ENCODE measurements at places on chromosomes 6 and 20. TPM values are rescaled to one million over a fixed set of nuclear protein-coding genes. Genes with fewer than 3 reads are reported as not detected.

- DNase-seq = no peak
Measured at GRCh38 chr20:34544109-34544796, 14.3 kb upstream of the MAP1LC3A start.

DNA sequence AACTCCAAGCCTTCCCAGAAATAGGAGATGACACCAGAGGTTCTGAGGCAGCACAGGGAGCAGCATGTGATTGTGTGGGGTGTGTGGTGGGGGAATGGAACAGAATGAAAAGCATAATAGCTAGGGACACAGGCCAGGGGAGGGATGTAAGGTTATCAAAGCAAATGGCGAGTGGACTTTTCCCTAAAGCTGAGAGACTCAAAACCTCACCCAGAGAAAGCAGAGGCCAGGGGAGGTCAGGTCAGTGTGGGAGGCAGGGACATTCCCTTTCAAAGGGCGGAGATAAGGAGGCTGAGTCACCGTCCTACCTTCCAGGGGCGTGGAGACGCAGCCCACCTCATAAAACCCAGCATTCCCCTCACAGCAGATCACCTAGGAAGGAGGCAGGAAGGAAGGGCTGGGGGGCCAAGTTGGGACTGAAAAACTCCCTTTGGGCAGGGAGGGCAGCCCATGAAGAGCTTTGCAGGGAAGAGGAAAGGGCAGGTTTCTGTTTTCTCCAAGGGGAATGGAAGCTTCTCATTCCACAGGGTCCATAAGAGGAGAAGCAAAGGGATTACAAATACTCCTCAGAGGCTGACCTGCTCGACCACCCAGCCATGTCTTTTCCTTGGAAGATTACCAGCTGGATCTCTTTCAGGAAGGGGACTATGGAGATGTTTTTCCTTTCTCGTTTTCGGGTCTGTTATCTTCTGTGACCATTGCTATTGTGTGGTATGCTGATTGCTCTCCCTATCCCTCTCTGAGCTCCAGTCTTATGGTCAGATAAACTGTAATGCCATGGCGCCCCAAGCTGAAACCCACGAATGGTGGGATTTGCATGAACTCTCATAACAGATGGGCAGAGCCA lies 9.6 kb upstream of the LY6G5C start:
- DNase-seq = no peak

- no peak for DNase-seq
Measured at GRCh38 chr6:165617528-165617927, 45.5 kb downstream of the PDE10A start.

DNA sequence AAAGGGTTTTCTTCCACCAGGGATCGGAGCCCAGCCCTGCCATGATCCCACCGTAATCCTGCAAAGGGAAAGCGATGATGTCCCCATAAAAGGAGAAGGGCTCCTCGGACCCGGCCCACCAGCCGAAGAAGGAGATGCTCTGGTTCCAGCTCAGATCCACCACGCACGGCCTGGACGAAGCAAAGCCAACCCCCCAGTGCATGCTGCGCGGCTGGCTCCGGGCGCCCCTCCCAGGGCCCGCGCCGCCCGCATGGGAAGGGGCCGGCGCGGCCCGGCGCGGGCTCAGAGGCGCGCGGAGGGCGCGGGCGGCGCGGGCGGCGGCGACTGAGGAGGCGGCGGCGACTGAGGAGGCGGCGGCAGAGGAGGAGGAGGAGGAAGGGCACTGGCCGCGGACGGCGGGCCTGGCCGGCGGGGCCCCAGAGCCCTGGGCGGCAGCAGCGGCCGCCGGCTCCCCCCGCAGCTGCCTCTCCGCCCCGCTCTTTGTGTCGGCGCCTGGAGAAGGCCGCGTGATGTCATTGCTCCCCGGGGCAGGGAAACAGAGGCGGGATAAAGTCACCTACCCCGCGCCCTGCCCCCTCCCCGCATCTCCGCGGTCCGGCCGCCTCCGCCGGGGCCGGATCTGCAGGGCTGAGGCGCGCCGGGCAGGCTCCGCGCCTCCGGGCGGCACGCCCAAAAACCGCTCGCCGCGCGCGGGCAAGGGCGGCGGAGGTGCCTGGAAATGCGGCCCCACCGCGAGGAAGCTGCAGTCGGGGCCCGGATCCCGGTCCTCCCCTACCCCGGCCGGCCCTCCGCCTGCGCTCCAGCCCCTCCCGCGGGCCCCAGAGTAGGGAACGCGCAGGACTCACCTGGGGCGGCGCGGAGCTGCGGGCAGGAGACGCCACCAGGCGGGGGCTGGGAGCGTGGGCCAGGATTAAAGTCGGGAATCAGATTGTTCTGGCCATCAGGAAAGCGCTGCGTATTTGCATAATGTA lies at the start of gene FAXC:
Gene FAXC, minus strand, starts transcription at position 504 of the 971 bp plus-strand sequence. Its CDS starts 302 bp downstream, at position 202.
- DNase-seq = no peak

- no peak for DNase-seq
Measured at GRCh38 chr6:27242589-27243265, 4.8 kb upstream of the PRSS16 start.

The HSPA1L gene
- total RNA-seq = 4.1 TPM

The SGK2 gene
- 2.0 TPM for total RNA-seq

GRCh38 chr6:9334979-9335378 lies 899.6 kb upstream of the SLC35B3 start:
- DNase-seq = no peak

- DNase-seq = no peak
Measured at GRCh38 chr6:112594886-112595594, 247.9 kb downstream of the RFPL4B start.

The CCN2 gene
- total RNA-seq = 1.3 TPM
